ENCODE measurements at places on chromosomes 5 and 9.

- DNase-seq: peak; percentile 6
Observed at GRCh38 chr5:142156839-142157463, 48.4 kb downstream of the NDFIP1 start.

GRCh38 chr5:176671399-176671798, 24.1 kb downstream of the TSPAN17 start:
- DNase-seq: no peak

GRCh38 chr5:108251350-108251749, 130.5 kb downstream of the FBXL17 start:
- no peak for DNase-seq

GRCh38 chr9:70805949-70806348, 315.5 kb downstream of the TRPM3 start:
- no peak for DNase-seq

- peak; percentile 80 for DNase-seq
Observed at GRCh38 chr9:4106760-4107143, 193.1 kb downstream of the GLIS3 start.

DNA sequence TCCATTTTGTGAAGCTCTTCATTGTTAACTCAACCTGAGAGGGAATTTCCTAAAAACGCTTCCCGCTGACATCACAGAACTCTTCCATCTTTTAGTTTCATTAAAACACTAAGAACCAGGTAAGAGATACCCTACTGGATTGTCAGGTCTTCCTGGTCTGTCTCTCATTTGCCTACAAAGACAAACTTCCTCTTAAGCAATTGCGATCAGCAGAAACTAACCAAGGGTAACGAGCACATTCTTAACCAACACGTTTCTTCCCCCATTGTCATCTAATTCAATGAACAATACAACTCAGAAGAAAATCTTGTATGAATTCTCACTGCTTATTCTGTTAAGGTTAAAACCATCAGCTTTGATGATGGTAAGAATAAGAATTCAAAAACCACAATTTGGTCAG, 6.6 kb downstream of the FBXW11 start:
- DNase-seq: no peak

DNA sequence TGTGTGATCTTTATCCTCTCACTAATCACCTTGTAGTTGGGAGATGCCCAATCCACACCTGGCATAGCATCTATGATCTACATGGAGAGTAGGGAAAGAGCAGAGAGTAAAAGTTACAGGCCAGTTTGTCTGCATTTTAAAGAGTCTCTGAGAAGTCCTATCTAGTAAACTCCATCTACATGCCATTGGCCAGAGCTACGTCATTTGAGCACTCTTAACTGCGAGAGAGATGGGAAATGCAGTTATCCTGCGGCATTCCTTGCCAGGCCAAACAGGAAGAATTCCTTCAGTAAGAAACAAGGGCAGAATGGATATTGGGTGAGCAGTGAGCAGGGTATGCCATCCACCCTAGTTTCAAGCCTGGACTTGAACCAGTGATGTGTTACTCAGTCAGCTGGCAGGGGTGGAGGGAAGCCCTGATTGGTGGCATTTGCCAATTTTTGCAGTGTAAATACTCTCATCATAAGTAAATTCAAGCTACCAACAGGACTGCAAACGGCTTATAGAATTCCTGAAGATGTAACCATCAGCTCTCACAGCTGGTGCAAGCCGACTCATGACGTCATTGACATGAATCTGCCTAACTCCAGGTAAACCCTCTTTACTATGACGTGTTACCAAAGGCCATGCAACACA, 156.8 kb upstream of the MSX2 start:
- no peak for DNase-seq

GRCh38 chr5:15933259-15934207, 246.1 kb downstream of the MARCHF11 start:
- DNase-seq: no peak

- no peak for DNase-seq
Observed at GRCh38 chr9:16710888-16711287, 159.6 kb downstream of the BNC2 start.

- no peak for DNase-seq
Observed at GRCh38 chr5:16081376-16081955, 98.1 kb downstream of the MARCHF11 start.

DNA sequence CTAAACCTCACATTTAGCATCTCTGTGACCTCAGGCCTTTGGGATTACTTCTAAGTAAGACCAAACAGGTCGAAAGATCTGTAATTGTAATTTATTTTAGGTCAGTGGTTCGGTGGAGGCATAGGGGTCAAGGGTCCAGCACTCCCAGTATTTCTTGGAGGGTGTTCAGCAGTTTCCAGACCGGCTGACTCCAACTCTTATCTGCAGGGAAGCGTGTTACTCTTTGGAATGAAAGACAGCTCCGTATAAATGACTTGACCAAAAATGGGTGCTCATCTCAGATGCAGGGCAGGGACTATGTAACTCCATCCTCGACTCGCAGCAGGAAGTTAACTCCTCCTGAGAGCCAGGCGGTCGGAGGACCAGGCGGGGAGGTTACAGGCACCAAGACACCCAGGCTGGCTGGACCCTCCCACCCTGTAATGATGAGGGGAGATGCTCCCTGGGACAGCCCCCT, 620 bp upstream of the VPS13A start:
- no peak for DNase-seq

- DNase-seq: peak; percentile 58
Observed at GRCh38 chr5:97528941-97529340, 345.9 kb upstream of the RIOK2 start.

DNA sequence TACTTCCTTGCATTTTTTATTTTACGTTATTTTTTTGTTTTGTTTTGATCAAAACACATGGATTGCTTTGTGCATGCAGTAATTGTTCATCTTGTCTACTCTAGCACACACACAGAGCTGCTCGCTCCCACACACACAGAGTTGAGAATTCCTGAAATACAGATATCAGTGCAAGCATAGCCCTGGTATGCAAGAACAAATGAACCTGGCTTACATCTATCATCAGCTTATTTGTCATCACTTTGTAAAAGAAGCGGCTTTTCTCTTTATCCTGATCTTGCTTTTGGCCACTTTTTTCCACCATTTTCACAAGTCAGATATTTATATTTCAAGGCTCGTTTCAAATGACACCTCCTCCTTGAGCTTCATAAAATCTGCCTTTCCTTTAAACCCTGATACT, 1435.7 kb downstream of the MAT2B start:
- DNase-seq: no peak

- DNase-seq: no peak
Observed at GRCh38 chr5:103207011-103207410, 51.6 kb upstream of the MACIR start.

- DNase-seq: no peak
Observed at GRCh38 chr9:98472216-98472615, 216.8 kb upstream of the TBC1D2 start.

DNA sequence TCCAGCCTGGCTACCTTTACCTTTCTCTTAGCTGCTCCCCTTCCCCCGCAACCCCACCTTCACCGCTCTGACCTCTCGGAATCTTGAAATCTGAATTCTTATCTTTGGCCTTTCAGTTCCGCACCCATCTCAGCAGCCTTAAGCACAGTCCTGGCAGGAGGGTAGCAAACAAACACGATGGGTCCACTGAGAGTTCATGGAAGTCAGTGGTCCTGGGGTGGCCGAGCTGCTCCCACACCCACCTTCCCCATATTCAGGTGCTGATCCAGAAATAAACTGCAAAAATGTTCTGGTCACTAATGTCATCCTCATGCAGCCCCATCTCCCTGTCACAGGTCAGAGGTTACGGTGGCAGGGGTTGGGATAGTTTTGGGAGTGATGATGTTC, 59.6 kb upstream of the TBC1D2 start:
- no peak for DNase-seq

DNA sequence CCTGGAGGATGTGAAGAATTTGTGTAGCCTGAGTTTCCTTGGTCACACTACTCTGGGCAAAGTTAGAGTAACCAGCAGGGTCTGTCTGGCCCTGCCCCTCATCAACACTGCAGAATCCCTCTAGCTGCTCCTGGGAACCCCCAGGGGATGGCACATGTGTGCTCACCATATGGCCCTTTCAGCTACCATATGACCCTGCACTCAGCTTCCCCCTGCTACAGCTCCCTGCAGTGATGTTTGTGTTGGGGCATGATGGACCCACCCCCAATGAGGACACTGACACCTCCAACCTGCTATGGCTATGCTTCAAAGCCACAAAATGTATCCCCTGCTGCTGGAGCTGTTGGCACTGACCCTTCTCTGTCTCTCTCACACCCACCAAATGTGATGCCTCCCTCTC, 152.7 kb downstream of the SNX18 start:
- no peak for DNase-seq

GRCh38 chr5:172666251-172666650, 25.2 kb downstream of the NEURL1B start:
- no peak for DNase-seq

DNA sequence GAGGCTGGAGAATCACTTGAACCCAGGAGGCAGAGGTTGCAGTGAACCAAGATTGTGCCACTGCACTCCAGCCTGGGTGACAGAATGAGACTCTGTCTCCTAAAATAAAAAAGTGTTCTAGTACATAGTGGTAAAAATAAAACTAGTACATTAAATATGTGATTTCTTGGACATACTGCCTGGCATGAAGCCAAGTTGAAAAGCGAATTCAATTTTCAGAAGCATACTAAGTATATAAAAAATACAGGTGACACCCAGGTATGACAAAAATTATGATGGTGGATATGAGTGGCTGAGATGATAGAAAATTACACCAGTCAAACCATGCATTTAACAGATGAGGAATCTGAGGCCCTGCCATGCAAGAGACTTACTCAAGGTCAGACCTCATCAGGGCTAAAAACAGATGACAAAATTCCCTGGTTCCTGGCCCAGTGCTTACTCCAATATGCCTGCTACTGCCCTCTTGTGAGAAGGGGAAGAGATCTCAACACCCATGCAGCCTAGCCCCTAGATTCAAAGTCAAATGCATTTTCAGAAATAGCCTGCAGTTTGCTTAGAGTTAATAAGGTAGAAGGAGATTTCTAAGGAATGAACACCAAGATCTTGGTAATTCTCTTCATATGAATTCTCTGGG, 46.6 kb upstream of the GNPDA1 start:
- DNase-seq: peak; percentile 12

DNA sequence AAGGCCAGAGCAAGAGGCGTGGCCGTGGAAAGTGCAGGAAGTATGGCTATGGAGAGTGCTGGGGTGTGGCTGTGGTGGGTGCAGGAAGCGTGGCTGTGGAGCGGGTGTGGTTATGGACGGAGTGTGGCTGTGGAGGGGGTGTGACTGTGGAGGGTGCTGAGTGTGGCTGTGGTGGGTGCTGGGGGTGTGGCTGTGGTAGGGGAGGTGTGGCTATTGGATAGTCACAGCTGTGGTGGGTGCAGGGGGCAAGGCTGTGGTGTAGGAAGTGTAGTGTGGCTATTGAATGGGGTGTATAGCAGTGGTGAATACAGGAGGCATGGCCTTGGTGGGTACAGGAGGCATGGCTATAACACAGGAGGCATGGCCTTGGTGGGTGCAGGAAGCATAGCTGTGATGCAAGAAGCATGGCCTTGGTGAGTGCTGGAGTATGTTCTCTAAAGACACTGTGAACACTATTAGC, 40.8 kb upstream of the SPATA31C2 start:
- DNase-seq: no peak

DNA sequence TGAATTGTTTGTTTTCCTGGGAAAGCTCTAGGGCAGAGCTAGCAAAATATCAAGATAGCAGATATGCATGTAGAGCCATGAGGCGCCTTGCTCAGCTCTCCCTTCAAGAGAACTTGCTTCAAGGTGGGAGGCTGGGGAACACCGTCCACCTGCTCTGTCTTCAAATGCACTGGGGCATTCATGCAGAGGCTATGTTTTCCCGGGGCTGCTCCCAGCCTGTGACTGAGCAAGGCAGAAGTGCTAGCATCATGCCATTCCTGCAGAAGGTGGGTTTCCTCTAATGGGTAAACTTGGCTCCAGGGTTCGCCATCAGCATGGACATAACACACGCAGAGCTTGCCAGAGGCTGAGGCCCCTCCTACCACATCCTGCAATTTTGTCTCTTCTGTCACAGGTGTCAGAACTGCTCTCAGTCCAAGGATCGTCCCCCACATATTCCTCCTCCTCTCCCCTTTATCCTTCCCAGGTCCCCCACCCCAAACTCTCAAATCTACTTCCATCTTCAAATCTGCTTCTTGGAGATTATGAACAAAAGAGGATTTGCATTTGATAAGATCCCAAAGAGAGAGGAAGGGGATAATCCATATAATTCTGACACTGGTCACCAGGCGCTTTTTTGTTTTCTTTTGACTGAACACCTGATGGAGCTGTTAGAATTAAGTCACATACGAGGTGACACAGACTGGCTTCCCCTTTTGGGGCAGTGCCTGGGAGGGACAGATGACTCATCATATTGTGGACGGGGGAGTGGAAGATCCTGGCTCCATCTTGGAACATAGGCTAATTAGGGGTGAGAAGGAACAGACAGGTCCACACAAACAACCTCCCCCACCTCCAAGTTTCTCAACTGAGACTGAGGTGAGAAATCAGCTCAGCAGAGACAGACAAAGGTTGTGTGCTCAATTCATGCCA, 85.0 kb upstream of the TAF11L2 start:
- DNase-seq: no peak

DNA sequence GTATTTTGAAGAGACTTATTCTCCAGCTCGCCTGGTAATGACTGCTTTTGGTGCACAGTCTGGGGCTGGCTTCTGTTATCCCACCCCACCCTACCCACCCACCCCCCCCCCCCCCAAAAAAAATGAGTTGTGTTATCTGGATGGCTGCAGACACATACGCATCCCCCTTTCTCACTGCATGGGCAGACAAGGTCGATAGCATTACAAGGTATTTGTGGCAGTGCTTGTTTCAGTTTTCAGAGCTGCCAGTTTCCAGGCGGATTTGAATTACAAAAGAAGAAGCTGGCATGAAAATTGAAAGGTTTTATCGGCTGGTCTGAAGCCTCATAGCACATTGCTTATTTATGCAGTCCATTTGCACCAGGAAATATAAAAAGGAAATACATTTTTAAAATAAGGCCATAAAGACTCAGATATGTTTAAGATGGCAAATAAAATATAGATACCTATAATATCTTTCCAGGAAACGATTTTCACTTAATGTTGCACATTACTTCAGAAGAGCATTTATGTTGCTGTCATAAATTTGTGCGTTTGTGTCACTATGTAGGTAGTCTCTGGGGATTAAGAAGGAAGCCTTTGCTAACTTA, 85.1 kb upstream of the GRHPR start:
- DNase-seq: no peak

DNA sequence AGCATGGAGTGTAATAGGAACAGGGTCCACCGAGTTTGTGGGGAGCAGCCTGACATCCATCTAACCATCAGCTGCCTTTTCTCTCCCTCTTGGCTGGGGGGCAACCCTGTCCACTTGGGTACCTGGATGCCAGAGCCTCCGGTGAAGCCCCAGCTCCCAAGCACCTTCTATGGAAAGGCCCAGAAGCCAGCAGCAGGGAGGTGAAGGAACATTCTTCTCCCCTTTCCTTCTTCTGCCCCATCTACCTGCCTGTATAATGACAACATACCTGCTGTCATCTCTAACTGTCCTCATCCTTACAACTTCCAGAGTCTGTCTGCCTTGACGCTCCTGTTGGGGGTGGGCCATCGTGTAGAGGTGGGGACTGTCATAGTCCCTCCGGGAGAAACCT, 33.1 kb downstream of the THBS4 start:
- no peak for DNase-seq

Measured in fibroblast of skin of back (primary cell).